Stimulated activated CD8-positive, alpha-beta memory T cell treated with anti-CD3 and anti-CD28 coated beads, Interleukin-7, amount 100 ng/mL, for 1 hour (primary cell): ENCODE measurements at places on chromosomes 7 and 10.

DNA sequence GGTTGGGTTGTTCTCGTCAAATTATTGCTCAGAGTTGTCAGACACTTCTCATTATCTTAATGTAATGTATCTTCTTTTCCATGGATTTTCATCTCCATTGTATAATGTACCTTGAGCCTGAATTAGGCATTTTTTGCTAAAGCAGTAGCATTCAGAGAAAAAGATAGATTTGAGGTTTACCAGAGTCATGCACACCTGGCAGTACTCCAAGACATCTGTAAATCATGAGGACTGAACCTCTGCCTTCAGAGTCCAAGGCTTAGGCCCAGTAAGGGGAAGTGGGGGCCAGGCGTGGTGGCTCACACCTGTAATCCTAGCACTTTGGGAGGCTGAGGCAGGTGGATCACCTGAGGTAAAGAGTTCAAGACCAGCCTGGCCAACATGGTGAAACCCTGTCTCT lies 624.3 kb upstream of the MBL2 start:
- DNase-seq: no peak

DNA sequence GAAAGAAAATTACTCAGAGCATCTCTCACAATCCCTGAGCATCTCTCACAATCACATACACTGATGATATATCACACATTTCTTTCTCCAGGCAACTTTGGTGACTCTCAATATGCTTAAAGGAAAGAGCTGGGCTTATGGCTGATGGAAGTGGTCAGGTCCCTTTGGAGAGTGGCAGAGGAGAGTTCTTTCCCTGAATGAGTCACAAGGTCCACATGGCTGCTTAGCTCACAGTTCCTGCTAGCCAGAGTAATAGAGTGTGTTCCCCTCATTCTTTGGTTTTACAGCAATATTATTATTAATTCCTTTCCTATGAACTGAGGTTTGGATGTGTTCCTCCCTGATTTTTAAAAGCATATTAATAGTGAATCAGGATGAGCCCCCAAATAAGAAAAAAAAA lies 287.4 kb downstream of the C7orf25 start:
- DNase-seq: no peak

DNA sequence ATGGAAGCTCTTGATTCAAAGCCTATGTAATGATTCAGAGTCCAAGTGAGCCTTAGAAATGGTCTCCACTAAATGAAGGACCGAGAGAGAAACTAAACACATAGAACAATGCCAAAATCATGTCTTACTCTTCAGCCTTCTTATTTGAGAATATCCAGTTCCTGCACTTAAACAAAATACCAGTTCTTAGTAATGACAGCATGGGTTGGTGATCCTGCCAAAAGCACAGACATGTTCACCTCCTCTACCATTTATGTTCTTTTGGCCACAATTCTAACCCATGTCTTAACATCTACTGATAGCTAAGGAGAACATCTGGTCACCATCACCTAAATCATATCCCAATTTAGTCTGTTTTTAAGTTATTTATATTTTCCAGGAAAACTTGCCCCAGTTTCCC lies 239.6 kb upstream of the PTN start:
- DNase-seq: no peak

GRCh38 chr10:16947069-16947468 lies 129.8 kb upstream of the RSU1 start:
- DNase-seq: no peak

DNA sequence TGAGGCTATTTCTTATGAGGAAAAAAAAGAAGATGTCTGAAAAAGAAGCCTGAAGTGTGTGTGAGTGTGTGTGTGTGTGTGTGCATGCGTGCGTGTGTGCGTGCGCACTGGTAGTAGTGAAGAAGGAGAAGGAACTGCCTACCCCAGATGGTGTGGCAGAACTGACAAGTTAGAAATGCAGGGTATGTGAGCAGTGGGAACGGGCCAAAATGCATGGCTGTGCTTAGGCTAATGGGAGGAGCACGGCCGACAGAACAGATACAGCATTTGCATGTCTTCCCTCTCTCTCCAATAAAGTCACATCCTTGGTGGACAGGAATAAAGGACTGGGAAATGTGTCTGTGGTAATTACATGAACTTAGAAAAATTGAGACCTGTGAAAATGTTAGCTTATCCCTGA lies 94.3 kb downstream of the IDE start:
- DNase-seq: no peak

DNA sequence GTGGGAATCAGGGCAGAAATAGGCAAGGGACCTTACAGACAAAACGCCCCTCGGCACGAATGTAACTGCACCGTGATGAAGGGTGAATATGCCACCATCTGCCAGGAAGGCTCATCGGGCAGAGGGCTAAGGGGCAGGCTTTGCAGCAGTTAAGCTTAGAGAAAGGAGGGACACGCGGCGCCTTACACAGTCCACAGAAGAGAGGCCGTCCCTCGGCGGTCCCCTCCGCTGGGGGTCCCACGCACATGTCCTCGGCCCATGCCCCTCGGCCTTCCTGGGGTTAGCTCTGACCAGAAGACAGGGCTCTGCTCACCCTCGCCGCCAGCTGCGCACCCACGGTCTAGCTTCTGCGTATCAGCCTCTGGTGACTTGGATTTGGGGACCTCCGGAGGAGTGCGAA lies 141.1 kb downstream of the DYNC2I1 start:
- no peak for DNase-seq

- peak; percentile 72 for DNase-seq
These were observed 726 bp upstream of the INSIG1 start for GRCh38 chr7:155296788-155297516.

- DNase-seq: no peak
These were observed 597.6 kb downstream of the PARD3 start for GRCh38 chr10:34217524-34217923.

- DNase-seq: no peak
These were observed 127.9 kb downstream of the CPED1 start for GRCh38 chr7:121116396-121116795.
